Testis (tissue), 5 donors: ENCODE measurements at places on chromosomes 6 and 20. TPM values are rescaled to one million over a fixed set of nuclear protein-coding genes. Genes with fewer than 3 reads are reported as not detected.

DNA sequence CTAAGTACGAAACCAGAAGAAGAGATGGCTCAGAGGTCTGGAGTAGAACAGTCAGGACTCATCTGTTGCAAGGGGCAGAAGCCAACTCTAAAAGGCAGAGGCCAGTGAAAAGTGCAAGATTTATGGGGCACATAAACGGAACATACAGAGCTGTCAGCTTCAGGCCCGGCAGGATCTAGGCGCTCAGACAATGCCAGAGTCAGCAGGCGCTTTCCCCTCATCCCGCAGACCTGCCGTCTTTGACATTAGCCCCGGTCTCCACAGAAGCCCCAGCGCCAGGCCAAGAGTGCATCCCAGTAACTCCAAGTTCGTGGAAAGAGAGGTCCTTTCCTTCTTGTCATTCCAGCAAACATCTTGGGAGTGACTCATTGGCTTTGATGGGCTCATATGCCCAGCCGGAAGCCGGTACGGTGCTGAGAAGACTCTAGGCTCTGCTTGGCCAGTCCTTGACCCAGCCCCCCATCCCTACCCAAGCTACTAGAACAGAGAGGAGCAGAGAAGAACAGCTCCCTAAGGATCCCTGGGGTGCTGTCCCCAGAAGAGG lies 260.9 kb downstream of the TAF4 start:
- DNase-seq: no peak

GRCh38 chr6:155055729-155056128 lies 60.6 kb downstream of the TIAM2 start:
- no peak for DNase-seq

The SH3BGRL2 gene
- polyA plus RNA-seq: 5.5 TPM

- DNase-seq: peak; percentile 77
Observed at GRCh38 chr6:53483423-53484353, 61.2 kb downstream of the GCLC start.

The TNXB gene
- polyA plus RNA-seq: 78.2 TPM

- peak; percentile 10 for DNase-seq
Observed at GRCh38 chr6:170025935-170026750, 264.7 kb downstream of the DLL1 start.

GRCh38 chr20:32570401-32571190 lies 14.5 kb downstream of the NOL4L start:
- no peak for DNase-seq

GRCh38 chr20:54118220-54119001 lies 48.0 kb upstream of the BCAS1 start:
- DNase-seq: no peak

DNA sequence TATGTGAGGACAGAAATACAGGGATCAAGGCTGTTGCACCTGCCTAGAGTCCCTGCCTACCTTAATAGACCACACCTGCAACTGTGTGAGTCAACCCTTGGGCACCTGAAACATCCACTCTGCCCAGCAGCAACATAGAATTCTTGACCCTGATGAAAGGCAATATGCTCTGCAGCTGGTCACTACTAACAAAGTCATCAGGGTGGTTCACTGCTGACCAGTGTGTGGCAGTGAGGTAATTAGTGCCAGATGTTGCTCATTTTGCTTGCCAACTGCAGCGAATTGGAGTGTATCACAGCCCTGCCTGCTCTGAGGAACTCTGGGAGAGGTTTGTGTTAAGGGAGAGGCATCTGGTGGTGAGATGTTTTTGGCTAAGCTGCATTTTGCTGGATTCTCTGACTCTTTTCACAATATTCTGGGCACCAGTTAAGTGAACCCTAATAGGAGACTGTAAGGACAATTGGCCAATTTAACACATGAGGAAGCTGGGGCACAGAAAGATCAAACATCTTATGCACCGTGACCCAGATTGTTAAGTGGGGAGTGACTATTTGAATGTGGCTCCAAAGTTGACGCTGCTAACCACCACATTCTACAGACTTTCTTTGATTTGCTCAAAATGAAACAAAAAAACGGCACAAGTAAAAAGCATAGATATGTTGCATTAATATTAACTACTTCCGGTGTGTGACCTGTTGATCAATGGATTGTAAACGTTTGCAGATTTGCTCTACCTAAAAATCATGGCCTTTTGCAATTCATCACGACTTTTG lies 61.9 kb upstream of the OPRM1 start:
- DNase-seq: no peak

The RAMACL gene
- polyA plus RNA-seq: not detected

- DNase-seq: no peak
Observed at GRCh38 chr6:48281217-48281616, 170.2 kb upstream of the PTCHD4 start.

GRCh38 chr6:118080547-118080946 lies 173.5 kb downstream of the SLC35F1 start:
- DNase-seq: no peak

DNA sequence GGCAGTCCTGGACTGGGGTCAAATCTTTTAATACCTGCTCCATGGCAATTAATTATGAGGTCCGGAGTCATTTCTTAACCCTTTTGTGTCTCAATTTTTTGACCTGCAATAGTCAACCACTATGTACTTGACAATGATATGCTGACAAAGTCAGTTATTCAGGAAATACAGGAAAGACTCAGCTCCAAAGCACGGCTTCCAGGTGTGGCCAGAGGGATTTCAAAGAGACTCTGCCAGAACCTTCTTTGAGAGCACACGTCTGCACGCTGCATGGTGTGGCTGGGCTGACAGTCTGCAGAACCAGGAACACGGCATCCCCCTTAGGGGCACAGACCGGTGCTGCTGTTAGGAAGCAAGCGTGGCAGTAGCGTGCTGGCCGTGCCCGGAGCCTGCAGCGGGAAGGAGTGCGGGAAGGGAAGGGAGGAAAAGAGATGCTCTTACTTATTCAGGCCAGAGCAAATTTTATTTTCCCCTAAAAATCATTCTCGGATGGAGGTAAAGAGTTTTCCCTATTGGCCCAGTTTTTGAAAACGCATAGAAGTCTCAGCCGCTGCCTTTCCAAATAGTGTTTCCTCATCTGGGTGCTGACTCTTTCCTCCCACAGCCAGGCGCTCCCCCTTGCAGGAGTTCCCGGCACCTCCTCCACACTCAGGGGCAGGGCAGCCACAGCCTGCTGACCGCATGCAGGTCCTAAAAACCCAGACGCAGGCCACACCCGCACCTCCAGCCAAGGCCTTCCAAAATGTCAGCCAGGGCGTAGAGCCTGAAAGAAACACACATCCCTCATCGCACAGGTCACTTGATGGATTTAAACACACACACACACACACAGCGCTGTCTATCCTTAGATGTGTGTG lies 187.4 kb upstream of the SNX9 start:
- peak; percentile 48 for DNase-seq

The RIPOR3 gene
- 11.3 TPM for polyA plus RNA-seq

DNA sequence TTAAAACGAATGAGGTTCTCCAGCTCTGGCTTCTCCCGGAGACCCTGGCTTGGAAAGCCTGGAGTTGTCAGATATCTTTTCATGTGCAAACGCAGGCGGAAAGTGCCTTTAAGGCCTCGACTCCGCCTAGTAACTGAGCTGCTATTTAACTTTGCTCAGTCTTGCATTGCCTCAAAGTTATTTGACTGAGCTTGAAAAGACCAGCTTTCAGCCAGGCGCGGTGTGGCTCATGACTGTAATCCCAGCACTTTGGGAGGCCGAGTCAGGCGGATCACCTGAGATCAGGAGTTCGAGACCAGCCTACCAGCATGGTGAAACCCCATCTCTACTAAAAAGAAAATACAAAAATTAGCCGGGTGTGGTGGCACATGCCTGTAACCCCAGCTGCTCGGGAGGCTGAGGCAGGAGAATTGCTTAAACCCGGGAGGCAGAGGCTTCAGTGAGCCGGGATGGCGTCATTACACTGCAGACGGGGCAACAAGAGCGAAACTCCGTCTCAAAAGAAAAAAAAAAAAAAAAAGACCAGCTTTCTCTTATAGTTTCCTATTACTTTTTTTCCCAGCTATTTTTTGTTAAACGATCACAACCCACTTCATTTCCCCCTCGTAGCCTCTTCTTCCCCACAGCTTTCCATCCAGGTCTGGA lies 1.9 kb downstream of the GCNT2 start:
- no peak for DNase-seq

The WFDC12 gene
- not detected for polyA plus RNA-seq

DNA sequence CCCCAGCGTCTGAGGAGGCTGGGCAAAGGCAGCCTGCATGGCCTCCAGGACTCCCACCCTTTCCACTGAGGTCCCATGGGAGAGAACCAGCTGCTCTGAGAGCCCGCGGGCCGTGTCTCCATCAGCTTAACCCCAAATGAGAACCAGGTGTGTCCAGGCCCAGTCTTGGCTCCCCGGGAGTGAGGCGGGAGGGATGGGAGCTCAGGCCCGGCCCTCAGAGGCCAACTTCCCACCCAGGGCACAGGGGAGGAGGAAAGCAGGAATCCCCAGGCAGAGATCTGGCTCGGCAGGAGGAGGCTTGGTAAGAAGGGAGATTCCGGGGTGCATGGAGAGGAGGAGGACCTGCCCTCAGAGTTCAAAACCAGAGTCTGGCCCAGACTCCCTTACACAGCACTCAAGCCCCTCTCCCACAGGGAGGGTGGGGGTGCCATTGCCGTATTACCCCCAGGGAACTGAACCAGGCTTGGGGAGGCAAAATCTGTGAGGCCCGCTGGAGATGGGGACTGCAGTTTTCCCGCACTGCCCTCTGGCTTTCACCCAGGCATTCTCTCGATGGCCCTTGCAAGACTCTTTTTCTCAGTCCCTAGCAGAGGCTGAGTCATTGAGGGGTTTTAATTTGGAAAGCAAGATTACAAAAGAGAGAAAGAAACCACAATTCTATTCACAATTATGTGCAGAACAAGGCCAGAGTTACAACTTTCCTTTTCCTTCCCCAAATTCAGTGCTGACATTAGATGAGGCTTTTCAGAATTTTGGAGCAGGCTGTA lies 17.1 kb downstream of the FOXF2 start:
- DNase-seq: peak; percentile 8

GRCh38 chr6:41247288-41247865 lies 19.2 kb downstream of the TREML4 start:
- no peak for DNase-seq

DNA sequence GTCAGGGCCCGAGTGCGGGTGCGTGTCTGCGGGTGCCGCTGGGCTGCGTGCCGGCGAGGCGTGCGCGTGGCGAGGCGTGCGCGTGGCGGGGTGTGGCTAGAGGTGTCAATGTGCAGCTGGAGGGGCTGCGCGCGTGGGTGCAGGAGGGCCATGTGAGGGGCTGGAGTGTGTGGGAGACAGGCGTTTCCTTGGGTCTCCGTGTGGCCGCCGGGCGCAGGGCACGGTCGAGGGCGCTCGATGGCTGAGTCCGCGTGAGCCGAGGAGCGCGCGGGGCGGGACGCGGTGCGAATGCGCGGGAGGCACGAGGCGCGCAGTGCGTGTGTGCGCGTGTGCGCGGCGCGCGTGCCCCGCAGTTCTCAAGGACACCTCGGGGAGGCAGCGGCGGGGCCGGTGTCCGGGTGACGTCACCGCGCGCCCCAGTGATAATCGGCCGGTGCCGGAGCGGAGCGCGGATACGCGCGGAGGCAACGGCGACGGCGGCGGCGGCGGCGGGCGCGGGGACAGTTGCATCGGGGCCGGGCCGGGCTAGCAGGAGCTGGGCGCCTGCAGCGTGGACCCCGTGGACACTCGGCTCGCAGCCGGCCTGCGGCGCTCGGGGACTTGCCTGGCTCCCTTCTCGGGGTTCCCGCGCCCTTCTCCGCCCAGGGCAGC lies 38.7 kb downstream of the YTHDF1 start:
- peak; percentile 25 for DNase-seq

DNA sequence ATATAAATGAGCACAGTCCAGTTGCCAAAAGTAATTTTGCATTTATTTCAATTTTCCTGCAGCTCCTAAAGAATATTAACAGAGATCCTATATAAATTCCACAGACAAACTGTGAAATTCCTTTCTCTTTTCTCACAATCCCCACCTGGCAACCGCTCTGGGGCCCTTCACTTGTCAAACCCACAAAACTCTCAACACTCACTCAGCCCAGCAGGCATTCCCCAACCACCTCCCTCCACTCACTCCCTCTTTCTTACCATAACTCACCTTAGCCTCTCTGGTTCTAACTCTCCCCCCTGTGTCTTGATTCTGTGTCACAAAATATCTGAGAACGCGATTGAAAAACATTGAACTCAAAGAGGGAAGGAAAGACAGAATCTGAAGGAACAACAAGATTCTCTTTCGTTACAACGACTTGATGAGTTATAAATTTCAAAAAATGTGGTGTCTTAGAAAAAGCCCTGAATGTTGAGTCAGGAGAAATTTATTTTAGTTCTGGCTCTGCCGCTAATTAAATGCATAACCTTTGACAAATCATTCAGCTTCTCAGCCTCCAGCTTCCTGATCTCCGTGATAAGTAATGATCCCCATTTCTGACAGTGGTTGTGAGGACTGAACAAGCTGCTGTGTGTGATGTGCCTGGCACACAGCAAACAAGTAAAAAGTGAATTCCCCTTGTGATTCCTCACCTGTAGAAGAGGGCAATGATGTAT lies 87.9 kb downstream of the UNC5CL start:
- no peak for DNase-seq

- no peak for DNase-seq
Observed at GRCh38 chr6:147879031-147879580, 370.6 kb downstream of the SAMD5 start.

DNA sequence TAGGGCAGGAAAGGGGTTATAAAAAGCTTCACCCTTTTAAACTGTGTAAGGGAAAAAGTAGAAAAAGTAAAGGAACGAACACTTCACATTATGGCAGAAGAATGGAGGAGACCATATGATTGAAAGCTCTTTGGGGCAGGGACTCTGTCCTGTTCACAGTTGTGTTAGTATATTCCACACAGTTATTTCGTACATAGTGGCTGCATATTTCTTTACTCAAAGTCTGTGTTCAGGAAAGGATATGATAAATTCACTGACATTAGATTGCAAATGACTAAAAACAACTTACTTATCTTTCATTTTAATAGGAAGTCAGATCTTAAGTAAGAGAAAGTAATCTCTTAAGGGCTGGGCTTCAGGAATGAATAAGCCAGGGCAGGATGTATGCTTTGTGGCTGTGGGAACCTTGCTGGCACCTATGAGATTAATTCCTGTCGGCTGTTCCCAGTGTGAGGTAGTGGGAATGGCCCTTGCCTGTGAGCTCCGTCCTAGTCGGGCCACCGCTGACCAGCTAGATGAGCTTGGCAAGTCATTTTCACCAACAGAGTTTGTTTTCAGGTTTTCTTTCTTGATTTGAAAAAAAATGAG lies 11.2 kb downstream of the PPP1R14C start:
- DNase-seq: no peak

The TSBP1 gene
- 21.0 TPM for polyA plus RNA-seq

- DNase-seq: peak; percentile 42
Observed at GRCh38 chr6:42028234-42029061, 21.9 kb upstream of the TAF8 start.

- peak; percentile 77 for DNase-seq
Observed at GRCh38 chr6:31945507-31946369, at the start of gene CFB. Gene CFB, plus strand, starts transcription at chr6:31946095. Its CDS starts 127 bp downstream, at chr6:31946222.
